ENCODE measurements at places on chromosomes 12 and 14. TPM values are rescaled to one million over a fixed set of nuclear protein-coding genes. Genes with fewer than 3 reads are reported as not detected.

DNA sequence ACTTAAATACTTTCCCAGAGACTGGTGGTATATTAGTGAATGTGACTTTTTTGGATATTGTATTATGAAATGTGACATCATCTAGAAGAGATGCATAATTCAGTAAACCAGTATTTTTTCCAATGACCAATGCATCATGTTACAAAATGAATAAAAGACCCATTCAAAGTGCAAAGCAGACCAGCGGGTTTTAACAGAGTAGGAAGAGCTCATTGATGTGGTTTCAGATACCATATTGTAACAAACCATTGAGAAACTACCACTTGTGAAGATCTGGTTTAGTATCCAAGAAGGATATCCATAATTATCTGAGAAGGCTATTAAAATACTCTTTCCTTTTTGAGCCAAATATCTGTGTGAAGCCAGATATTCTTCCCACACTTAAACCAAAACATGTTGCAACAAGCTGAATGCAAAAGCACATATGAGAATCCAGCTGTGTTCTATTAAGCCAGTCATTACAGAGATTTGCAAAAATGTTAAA lies 47.7 kb downstream of the MVK start:
- no peak for DNase-seq

GRCh38 chr14:59308673-59309072 lies 120.2 kb downstream of the DAAM1 start:
- no peak for DNase-seq

GRCh38 chr12:77537663-77538062 lies 293.0 kb upstream of the NAV3 start:
- DNase-seq: no peak

HCAR2 gene
- 3.9 TPM for total RNA-seq

BCAT1 gene
- 16.5 TPM for total RNA-seq

DNA sequence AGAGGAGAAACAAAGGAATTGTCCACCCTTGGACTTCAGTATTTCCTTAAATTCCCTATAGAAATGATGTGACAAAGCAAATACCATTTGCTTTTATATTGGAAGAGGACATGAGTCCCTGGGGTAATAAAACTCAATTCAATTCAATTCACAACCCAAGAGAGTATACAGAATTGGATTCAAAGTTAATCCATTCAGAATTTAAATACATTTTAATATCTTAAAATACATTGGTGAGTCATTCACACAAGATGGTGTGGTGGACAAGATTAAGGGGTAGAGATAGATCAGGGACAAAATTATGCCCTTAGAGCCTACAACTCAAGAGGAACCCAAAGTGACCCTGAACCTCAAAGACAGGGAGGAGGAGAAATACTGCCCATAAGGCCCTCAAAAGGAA lies 495.0 kb upstream of the TMPO start:
- DNase-seq: no peak

- DNase-seq: no peak
These were observed 1.0 kb upstream of the BDKRB2 start for GRCh38 chr14:96203635-96204034.

- no peak for DNase-seq
These were observed 419.7 kb upstream of the PRICKLE1 start for GRCh38 chr12:43008953-43009845.

RNFT2 gene
- 0.21 TPM for total RNA-seq

GRCh38 chr12:49947593-49948226 lies 2.8 kb upstream of the AQP2 start:
- no peak for DNase-seq

GRCh38 chr14:32594766-32595165 lies 265.7 kb downstream of the AKAP6 start:
- DNase-seq: no peak

- DNase-seq: no peak
These were observed 7.2 kb downstream of the NDRG2 start for GRCh38 chr14:21017528-21018245.

DNA sequence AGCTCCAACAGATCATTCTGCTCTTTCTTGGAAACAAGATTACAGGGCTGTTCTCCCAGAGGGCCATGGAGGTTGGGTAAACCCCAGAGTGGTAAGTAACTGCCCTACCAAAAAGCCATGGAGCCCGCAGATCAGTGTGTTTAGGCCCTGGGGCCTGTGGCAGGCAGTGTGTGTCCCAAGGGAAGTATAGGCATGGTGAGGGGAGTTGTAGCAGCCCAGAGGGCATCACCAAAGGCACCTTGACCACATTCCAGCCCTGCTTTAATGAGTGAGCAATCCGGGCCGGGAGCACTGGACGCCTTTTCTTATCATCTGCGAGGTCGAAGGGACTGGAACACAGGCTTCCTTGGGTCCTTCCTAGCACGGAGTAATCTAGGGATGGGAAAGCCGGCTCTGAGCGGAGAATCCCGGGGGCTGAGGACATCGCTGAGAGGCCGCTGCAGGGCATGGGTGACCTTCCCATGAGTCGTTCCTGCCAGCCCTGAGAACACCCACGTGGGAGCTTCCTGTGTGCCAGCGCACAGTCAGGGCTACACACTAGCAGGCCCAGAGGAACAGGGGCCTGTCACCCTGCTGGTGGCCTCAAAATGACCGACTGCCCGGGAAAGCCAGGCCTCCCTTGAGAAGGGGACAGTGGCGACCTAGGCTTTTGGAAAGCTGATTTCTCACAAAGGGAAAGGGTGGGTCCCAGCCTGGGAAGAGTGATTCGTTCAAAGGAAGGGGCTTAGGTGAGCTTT lies 91.3 kb downstream of the NINJ2 start:
- DNase-seq: peak; percentile 75

ADAMTS20 gene
- total RNA-seq: not detected

- no peak for DNase-seq
These were observed 55.5 kb upstream of the BDKRB2 start for GRCh38 chr14:96149131-96149530.

LGMN gene
- 76.7 TPM for total RNA-seq

DNA sequence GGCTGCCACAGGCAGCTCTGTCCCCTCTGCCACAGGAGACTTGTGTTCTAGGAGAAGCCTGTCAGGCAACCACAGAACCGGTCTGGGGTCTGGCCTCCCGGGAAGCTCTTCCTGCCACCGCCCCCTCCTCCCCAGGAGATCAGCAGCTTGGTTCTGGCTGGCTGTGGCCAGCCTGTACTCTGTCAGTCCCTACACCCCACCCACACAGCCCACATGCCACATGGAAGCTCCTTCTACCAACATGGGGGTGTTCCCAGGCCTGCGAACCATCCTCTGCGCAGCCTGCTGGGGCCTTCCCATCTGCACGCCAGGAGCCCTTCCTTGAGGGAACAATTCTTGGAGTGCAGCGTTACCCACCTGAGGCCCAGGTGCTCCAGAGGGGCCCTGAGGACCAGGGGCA lies 16.8 kb downstream of the TMEM106C start:
- DNase-seq: no peak

NOVA1 gene
- total RNA-seq: 11.1 TPM
